ENCODE measurements at places on chromosomes 11 and 22.

GRCh38 chr22:44816141-44816540 lies 63.8 kb downstream of the ARHGAP8 start:
- peak; percentile 42 for DNase-seq

DNA sequence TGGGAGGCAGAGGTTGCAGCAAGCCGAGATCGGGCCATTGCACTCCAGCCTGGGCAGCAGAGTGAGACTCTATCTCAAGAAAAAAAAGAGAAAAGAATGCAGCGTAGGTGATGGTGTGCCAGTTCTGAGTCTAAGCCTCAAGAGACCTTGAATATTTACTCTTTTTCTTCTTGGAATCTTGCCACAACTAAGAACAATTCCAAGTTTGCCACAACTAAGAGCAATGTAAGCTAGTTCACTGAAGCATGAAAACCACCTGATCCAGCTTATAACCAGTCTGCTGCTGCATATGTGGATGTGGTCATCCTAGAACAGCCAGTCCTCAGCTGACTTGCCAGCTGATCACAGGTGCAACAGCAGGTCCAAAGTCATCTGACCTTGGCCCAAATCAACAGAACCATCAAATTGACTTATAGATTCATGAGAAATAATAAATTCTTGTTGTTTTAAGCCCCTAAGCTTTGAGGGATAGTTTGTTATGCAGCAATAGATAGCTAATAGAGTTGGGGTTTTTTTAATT lies 25.4 kb upstream of the SEZ6L start:
- no peak for DNase-seq

DNA sequence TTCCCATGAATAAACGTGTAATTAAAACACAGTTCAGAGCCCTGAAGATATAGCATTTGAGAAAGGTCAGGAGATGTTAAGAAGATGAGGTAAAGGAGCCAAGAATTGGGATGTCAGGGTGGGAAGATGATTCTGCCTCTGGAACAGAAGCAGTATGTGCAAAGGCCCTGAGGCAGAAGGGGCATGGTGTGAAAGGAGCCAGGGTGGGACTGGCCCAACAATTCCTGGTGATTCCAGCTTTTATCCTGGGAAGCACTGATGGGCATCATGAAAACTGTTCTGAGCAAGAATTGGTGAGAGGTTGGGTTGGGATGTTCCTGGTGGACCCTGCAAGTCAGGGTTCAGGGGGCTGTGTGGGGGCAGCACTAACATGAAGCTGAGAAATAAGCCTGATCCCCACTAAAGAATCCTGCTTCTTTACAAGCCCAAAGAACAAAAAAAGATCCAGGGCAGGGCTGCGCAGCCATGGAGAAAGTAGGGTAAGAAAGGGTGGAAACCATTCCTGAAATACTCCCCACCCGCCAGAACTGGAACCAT lies 2.5 kb upstream of the FXYD6 start:
- DNase-seq, result no peak

GRCh38 chr11:72719144-72719543 lies 33.1 kb downstream of the ARAP1 start:
- DNase-seq, result no peak

- DNase-seq, result peak; percentile 56
These were observed 74.1 kb downstream of the CDKN1C start for GRCh38 chr11:2811206-2812091.

GRCh38 chr22:23140385-23140784 lies 1.4 kb downstream of the RSPH14 start:
- DNase-seq, result no peak

- no peak for DNase-seq
These were observed 86.5 kb downstream of the ANO3 start for GRCh38 chr11:26418386-26418912.

- DNase-seq, result no peak
These were observed 14.0 kb downstream of the OTOG start for GRCh38 chr11:17561111-17561415.

DNA sequence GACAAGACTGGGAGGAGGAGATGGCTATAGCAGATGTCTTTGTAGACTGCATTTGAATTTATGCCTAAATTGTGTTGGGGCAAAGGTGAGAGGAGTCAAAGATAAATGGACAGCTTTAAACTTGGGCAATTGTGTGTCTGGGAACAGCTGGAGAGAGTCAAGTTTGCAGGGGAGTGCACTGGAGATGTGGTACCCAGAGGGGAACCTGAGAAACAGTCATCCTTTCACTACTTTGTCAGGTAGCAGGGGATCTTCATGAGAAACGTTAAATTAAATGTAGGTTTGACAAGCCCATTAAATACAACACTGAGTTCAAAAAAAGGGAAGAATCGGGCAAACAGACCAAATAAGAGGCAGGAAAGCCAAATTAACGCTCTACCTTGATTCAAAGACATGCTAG lies 277.7 kb downstream of the OPCML start:
- DNase-seq, result no peak

GRCh38 chr22:21719024-21719423 lies 16.6 kb downstream of the YPEL1 start:
- no peak for DNase-seq

DNA sequence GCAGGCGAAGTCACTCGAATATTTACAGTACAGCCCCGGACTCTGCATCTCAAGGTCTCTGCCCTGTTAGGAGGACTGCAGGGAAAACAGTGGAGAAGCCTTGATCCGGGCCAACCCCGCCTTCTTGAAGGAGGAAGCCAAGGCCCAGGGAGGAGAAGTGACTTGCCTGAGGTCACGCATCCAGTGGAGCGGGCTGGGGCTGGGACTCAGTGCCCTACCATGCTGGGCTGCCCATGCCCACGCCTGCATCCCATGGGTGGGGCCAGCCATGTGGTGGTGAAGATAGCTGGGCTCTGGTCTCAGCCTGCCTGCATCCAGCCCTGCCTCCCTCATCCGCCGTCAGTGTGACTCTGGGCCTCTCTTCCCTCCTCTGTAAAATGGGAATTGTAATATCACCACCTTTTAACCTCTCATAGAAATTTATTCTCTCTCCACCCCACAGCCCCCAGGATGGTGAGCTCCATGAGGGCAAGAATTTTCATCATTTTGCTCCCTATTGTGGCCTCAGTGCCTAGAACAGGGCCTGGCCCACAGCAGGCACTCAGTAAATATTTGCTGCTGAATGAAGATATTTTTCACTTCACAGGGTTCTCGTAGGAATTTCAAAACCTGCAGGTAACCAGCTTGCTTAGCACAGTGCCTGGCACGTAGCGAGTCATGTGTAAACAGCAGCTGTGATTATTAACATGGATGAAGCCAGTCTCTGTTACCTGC lies 57.3 kb downstream of the OTOG start:
- no peak for DNase-seq

- no peak for DNase-seq
These were observed 1786.5 kb upstream of the RAG2 start for GRCh38 chr11:38384568-38384967.

GRCh38 chr11:103637295-103637694 lies 399.1 kb upstream of the DDI1 start:
- no peak for DNase-seq

GRCh38 chr11:19432370-19433061 lies 191.8 kb upstream of the E2F8 start:
- DNase-seq, result no peak

DNA sequence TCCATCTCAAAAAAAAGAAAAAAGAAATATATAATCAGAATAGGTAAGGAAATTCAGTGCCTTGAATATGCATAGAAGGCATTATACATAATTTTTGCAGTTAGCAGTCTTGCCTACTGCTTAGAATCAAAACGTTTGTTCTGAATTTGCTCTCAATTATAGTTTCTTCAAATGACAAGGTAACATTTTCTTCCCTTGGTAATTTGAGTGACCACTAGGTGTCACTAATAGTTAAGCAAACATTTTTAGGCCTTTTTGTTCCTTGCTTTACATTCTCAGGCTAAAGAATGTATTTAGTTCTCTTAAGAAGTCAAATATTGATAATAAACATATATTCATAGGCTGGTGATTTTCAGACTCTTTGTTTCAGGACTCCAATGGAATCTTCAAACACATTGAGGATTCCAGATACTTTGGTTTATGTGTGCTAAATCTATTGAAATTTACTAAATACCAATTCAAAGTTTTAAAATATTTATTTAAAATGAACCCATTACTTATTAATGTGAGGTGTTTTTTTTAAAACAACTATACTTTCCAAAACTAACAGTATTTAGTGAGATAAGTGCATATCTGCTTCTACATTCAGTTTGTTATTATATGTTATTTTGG lies 55.0 kb upstream of the DEPDC7 start:
- no peak for DNase-seq

DNA sequence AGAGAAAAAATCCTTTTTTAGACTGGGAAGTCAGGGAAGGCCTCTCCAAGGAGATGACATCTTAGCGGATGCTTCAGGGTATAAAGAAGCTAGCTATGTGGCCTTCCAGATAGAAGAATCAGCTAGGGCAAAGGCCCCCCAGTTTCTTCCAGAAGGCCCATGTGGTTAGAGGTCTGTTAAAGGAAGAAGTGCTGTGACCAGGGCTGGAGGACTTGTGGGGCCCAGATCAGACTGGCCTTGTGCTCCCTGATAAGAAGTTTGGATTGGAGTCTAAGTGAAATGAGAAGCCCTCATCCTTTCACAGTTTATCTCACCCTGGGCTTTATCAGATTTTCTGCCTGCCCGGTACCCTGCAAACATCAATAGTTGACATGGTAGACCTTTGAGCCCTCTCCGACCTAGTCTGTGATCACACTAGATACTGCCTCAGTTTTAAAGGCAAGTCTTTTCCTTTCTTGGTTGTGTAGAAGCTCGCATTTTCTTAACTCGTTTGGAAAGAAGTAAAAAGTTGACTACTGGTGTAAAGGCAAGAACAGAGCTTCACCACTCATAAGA lies 7.8 kb downstream of the AMPD3 start:
- DNase-seq, result no peak

DNA sequence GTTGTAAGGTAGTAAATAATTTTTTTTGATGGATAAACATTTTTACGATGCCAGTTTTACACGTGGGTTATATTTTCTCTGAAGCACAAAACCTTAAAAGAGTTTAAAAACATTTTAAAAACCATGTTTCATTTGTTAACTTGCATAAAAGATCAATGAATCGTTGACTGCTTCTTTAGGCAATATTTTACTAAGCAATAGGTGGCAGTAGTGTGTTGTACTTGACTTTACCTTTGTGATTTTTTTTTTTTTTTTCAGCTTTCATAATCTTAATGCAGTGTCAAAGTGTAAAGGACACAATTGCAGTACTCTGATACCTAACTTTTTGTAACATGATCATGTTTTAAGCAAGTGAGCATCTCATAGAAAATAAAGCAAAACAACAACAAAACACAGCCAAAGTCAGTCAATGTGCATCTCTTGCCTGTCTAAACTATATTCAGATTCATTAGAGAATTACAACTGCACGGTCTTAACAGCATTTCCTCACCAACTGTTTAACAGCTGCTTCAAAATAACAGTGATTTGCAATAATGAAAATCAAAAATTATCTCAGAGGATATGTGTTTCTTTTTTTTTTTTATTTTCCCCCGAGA lies 27.7 kb downstream of the DNAJC24 start:
- no peak for DNase-seq

GRCh38 chr22:29481265-29482000 lies 1.4 kb downstream of the NEFH start:
- no peak for DNase-seq

- no peak for DNase-seq
These were observed 10.8 kb upstream of the TPP1 start for GRCh38 chr11:6629892-6630631.

GRCh38 chr11:104402812-104403521 lies 239.0 kb upstream of the PDGFD start:
- DNase-seq, result no peak

GRCh38 chr11:102177974-102178631 lies 67.9 kb downstream of the YAP1 start:
- no peak for DNase-seq

DNA sequence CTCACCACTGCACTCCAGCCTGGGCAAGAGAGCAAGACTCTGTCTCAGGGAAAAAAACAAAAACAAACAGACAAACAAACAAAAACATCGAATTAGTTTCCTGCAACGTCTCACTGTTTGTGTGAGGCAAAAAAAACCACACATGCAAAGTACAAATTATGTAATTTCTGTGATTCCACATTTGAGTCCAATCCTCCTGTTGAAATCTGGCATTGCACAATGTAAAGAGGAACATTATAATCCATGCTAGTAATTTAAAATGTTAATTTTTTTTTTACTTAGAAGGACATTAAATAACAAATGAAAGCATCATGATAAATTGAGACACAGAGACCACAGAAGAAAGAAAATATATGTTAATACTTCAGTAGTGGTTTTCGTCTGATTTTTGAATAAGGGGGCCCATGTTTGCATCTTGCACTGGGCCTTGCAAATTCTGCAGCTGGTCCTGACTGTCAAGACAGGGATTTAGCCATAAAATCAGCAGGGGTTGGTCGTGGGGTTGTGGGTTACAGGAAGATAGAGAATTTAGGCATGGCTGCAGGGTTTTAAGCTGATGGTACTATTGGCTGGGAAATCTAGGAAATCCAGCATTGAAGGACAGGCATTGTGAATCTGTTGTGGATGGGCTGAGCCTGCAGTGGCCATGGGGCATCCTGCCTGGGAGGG lies 102.6 kb upstream of the ALDH3B2 start:
- DNase-seq, result no peak

DNA sequence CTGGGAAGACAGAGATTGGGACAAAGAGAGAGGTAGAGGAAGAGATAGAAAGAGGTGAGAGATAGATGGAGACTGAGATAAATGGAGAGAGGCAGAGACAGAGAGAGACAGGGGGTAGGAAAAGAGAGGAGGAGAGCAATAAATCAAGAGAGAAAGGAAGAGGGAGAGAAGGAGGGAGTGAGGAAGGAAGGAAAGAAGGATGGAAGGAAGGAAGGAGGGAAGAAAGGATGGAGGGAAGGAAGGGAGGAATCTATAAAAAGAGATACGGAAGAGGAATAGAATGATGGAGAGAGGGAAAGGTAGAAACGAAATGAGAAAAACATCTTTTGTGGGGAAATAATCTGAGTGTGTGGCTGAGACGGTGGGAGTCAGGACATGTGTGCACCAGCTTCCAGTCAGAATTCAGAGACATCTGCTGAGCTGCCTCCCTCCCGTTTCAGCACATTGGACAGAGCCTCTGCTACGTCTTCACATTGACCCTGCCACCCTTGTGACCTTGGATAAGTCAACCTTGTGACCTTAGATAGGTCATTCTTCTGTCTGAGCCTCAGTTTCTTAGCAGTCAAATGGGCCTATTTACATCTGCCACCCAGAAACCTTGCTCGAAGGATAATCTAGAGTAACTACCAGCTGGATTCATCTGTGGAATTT lies 417.8 kb downstream of the MIAT start:
- DNase-seq, result no peak

All from RWPE2 (cell line).